Smooth muscle cell of the umbilical artery (primary cell): ENCODE measurements at places on chromosomes 3 and 15. TPM values are rescaled to one million over a fixed set of nuclear protein-coding genes. Genes with fewer than 3 reads are reported as not detected.

Gene CP
- total RNA-seq: not detected in 2 replicates

Gene NEK11
- total RNA-seq: 3.6 and 6.0 TPM in 2 replicates

Gene CFAP100
- not detected in 2 replicates for total RNA-seq

Gene TRMT10C
- 22.0 and 27.3 TPM in 2 replicates for total RNA-seq

Gene OR5K2
- not detected in 2 replicates for total RNA-seq

Gene ABCF3
- total RNA-seq: 42.1 and 49.6 TPM in 2 replicates

Gene CPNE9
- not detected in 2 replicates for total RNA-seq

Gene SEC22C
- 52.3 and 57.9 TPM in 2 replicates for total RNA-seq

Gene CRABP1
- not detected in 2 replicates for total RNA-seq

Gene HIGD1A
- 178 and 185 TPM in 2 replicates for total RNA-seq

Gene NUP210
- total RNA-seq: 0.09 and 0.30 TPM in 2 replicates

Gene HDDC3
- total RNA-seq: 11.6 and 12.2 TPM in 2 replicates

Gene ADAMTS17
- total RNA-seq: 0.30 and 0.37 TPM in 2 replicates

Gene RPN1
- total RNA-seq: 498 and 800 TPM in 2 replicates

Gene SKOR1
- 0.09 TPM in 1 of 2 replicates, not detected in the other for total RNA-seq
